ENCODE measurements at places on chromosomes 1 and 21.

DNA sequence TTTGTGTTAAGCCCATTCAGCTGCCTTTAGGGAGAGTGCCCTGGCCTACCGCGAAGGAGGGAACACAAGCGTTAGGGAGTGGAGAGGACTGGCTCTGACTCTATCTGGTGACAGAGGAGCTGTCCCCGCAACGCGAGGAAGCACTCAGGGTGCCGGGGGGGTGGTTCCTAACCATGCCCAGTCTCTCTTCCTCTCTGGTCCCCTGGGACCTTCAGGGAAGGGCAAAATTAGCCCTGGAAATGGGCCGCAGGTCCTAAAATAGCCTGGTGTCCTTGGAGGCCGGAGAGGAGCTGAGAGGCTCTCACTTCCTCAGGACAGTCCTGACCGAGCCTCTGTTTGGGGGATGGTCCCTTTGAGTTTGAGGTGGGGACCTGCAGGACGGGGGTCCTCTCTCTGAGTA lies 5.8 kb downstream of the SLC45A1 start:
- DNase-seq = no peak

DNA sequence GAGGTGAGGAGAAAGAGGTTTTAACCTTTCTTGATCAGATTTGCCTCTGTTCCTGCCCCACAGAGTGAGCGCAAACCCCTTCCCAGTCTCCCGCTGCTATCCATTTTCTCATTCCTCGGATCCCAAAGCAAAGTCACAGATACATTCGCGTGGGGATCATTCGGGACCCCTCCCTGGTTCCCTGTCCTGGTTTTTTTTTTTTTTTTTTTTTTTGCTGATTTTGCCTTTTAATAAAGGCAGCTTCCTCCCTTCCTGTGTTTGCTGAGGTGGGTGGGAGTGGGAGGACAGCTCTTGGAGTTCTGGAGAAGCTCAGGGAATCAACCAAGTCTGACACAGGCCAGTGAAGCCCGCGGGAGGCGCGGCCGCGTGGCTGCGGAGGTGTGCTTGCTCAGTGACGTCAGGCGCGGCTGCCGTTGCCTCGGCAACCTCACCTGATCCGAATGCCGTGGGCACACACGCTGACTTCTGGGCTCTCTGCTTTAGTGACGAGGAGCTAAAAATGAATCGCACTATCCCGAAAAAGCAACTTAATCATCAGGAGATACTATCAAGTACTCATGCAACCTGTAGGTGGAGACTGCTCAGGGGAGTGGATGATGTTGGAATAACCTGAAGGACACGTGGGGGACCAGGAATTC lies 106.4 kb downstream of the TBX19 start:
- no peak for DNase-seq

GRCh38 chr1:28190337-28190979 lies 14.0 kb upstream of the PTAFR start:
- no peak for DNase-seq

DNA sequence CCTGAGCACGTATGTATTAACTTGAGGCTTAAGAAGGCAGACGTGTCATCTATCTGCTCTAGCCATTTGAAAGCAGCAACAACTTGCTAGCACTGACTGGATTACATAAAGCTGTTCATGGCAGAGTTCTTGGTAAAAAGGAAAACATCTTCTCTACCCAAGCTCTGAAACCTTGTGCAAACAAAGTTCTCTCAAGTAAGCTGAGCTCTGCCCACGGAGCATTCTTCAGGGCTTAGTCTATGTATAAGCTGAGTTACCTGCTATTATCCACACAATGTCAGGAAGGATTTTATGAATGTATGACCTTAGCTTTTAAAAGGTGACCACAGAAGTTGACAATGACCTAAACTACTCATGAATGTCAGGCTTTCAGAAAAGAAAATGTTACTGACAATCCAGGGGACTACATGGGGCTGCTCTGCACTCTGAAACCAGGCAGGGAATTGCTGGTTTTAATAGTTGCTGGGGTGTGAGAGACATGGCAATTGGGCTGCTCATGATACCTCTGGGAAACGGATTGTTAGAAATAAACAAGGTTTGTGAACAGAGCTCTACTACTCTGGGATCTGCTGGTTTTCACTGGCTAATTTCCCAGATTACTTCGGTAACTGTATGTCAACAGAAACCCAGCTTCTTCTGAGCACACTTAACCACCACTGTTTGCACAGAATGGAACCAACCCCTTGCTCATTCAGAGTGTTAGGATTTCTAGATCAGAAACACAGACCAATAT lies 29.6 kb upstream of the CCN1 start:
- peak; percentile 44 for DNase-seq

GRCh38 chr1:116722016-116722838 lies 32.0 kb upstream of the CD2 start:
- DNase-seq = no peak

DNA sequence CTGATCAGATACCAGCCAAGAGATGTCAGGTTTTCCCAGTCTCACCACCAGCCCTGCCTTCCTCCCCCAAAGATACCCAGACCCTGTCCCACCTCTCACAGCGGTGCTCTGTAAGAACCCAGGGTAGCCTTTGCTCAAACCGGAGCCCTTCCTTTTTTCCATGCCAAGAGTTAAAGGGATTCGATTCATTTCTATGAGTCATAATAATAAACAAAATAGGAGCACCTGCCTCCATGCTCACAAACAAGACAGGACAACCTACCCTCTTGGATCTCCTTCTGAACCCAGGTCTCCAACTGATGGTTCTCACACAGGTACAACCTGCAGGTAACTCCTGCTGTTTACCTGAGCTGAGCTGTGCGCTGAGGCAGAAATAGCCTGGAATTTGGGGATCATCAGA lies 5.9 kb upstream of the ATP1A2 start:
- DNase-seq = no peak

GRCh38 chr1:177928952-177929351 lies 40.9 kb downstream of the SEC16B start:
- DNase-seq = no peak

- DNase-seq = no peak
These were observed 111.9 kb upstream of the C1orf105 start for GRCh38 chr1:172308577-172308976.

DNA sequence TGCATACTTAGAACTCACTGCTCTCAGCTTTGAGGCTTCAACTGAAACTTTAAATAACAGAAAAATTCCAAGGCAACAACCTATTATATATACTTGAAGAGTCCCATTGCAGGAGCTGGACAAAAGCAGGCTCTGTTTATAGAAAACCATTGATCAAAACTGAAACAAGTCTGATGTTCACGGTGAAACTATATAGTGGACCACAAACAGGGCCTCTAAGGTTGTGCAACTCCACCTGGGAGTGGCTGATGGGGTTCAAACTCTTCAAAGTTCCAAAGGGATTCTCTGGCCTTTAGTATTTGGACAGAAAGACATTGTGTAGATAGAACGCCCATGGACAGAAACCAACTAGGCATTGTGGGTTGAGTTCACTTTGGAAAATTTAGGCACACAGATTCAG lies 140.3 kb downstream of the ZC3H11B start:
- no peak for DNase-seq

- DNase-seq = no peak
These were observed 61.4 kb upstream of the S1PR1 start for GRCh38 chr1:101175466-101175865.

GRCh38 chr1:22830041-22830566 lies 119.5 kb downstream of the EPHB2 start:
- DNase-seq = no peak

DNA sequence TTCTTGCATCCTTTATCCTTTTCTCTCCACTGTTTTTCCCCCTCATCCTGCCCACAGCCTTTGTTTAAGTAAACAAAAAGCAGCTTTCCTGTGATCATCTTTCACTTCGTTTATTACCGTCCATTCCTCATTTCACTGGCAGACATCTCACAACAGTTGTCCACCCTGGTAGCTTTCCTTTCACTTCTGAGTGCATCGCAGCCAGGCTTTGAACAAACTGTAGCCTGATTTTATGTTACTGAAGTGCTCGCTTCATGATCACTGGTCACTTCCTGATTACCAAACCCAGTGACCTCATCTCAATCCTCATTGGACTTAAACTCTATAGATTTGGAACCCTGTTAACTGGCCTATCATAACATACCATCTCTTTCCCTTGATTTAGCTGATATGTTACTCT lies 67.7 kb downstream of the SDCCAG8 start:
- no peak for DNase-seq

GRCh38 chr1:204709021-204709420 lies 23.5 kb upstream of the LRRN2 start:
- DNase-seq = no peak

GRCh38 chr1:152050886-152051675 lies 14.3 kb upstream of the S100A11 start:
- DNase-seq = no peak

DNA sequence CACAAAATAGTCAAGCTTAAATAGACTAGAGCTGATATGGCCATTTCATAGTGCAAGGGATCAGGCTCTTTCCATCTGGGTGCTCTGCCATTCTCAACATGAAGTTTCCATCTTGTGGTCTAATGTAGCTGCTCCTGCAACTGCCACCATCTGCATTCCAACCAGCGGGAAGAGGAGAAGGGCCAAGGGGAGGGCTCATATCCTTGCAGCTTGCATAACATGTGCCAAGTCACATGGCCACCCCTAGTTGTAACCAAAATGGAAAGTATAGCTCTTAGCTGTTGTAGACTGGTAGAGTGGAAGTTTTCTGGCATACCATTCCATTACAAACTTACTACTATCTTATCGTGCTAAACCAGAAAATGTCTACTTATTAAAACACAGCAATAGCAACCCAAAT lies 38.9 kb upstream of the IVNS1ABP start:
- DNase-seq = no peak

DNA sequence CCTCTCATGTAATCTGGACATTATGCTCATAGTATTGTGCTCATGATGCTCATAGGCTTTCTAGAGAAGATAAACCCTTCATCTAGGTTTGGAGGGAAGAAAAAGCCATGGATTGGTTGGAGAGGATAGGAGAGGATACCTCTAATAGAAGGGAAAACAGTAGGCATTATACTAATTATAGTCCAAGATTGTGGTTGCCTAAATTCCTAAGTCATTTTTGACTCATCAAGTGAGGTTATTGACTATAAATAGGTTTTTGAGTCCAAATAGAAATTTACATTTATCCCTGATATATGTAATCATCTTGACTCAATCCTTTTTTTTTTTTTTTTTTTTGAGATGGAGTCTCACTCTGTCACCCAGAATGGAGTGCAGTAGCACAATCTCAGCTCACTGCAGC lies 5.0 kb downstream of the SYT11 start:
- DNase-seq = no peak

GRCh38 chr1:228911225-228912210 lies 176.2 kb downstream of the RHOU start:
- DNase-seq = no peak

DNA sequence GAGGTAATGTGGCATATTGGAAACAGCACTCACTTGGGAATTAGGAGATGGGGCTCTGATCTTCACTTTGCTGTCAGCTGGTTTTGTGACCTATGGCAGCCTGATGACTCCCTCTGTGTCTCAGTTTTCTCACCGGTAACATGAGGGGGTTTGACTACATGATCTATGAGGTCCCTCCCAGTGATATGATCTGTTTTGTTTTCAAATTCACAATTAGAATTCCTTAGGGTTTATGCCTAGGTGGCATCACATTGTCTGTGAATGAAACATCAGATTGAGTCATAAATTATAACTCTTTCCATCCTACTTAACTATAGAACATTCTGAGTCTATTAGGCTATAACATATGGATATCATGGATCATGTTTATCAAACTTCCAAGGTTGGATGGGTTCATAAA lies 386.6 kb downstream of the PTBP2 start:
- no peak for DNase-seq

DNA sequence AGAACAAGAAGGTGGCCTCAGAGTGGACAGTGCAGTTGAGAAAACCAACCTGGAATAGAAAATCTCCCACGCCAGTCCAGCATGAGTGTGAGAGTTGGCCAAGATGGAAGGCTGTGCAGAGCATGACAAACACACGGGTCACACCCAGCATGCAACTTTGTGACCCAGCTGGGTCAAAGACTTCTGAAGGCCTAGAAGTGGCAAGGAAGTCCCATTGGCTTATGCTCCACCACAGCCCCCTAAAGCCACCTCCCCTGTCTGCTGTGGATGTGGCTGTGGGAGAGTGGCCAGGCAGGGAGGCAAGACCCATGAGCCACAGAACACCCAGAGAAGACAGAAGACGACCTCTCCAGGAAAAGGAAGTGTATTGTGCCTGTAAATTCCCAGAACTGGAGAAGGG lies 13.6 kb downstream of the BATF3 start:
- no peak for DNase-seq

GRCh38 chr1:111515291-111516004 lies 12.0 kb upstream of the ADORA3 start:
- no peak for DNase-seq

DNA sequence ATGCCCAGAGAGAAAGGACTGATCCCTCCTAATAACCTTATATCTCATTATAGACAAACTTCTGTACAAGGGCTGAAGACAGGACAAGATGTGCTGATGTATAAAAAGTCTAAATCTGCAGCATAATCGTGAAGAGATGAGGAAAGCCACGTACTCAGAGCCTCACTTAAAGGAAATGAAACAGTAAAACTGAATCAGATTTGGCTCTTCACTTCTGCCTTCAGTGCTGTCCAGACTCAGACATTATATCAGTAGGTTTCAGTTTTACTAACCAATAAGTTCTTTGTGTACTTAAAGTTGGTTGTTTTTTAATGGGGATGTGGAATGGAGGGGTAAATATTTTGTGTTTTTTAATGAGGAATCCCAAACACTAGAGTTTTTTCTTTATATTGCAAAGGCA lies 45.3 kb upstream of the RGS1 start:
- DNase-seq = no peak

GRCh38 chr1:191536791-191537429 lies 621.4 kb upstream of the RGS18 start:
- no peak for DNase-seq

- DNase-seq = no peak
These were observed 93.5 kb downstream of the TTLL7 start for GRCh38 chr1:83905315-83905907.

DNA sequence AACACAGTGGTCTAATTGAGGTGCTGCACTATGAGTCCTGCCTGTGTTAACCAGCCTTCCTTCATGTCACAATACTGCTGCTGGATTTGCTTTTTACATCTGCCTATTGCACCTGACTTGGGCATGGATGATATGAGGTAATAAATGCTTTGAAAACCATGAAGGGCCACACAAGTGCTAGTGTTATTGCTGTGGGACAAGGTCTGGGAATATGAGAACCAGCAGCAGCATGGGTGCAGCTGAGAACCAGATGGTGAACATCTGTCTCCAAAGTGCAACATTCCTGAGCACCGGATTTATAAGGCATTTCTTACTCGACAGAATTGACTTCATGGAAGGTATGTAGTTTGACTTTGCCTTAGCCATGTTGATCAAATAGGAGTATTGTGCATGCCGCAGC lies 16.6 kb downstream of the TRIM45 start:
- DNase-seq = no peak

All from urothelium cell line (cell line).